ENCODE measurements at places on chromosomes 16 and 17. TPM values are rescaled to one million over a fixed set of nuclear protein-coding genes. Genes with fewer than 3 reads are reported as not detected.
A peak's percentile ranks its signal among the peaks of the same experiment; 100 is the strongest.

Gene SOX9
- 4.0 TPM for total RNA-seq

DNA sequence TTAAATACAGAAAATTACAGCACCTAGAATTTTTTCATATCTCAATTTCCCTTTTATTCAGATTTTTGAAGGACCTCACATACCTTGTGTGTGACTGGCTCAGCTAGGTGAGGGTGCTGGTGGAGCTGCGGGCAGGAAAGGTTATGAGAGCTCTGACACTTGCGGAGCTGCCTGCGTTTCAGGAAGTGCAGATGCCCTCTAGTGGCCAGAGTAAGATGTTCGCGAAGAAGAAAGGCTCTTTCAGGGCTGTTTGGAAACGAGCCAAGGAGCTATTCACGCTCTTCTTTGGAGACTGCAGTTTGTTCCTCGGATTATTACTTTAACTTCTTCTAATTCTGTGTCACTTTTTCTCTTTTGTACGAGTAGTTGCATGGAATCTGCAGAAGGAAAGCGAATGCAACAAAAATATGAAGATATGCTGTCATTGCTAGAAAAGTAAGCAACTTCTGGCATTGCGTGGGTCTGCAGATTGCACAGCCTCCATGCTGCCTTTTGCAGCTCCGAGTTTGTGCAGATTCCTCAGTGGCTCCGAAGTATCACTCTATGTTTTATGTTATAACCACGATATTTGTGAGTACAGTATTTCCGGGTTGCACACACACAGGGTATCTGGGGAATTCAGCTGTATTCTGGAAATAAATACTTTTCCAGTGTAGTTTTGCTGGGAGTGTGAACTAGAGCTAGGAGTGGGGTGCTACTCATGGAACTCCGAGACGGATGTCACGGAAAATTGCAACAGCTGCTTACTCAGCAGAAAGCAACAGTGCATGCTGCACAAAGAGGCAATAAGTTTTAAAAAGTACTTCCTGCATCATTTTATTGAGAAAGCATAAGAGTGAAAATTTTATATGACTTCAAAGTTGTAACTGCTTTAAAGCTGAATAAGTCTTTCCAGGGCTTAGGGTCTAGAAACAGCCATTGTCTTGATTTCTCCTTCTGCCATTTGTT, 46.3 kb downstream of the DNAH9 start:
- no peak overlapping the region for H3K4me3 ChIP-seq
- H3K27me3 ChIP-seq = no peaks in the 10 kb centered on the region
- no peak overlapping the region for H3K27ac ChIP-seq
- H3K36me3 ChIP-seq = no peaks in the 10 kb centered on the region

Gene MYCBPAP
- total RNA-seq = not detected

Gene KRT25
- not detected for total RNA-seq

DNA sequence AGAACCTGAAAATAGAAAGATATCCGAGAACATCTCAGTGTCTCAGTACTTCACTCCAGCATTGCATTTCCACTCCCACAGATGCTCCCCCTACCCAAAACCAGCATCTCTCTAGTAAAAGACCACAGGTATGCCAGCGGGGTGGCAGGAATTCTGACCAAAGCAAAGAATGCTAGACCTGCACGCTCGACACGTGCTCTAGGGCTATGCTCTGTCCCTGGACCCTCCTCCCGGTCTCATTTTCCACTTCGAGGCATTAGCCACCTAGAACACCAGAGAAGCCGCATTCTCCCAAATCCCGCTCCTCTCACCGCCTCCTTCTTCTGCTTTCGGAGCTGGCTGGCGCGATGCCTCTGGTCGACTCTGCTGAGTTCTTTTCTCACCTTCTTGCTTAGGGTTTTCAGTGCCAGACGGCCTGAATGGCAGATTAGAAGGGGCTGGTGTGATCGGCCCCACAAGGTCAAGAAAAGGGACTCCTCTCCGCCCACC, 487 bp downstream of the TSR1 start:
- peak overlapping the region; percentile 42 for H3K27ac ChIP-seq
- peak overlapping the region; percentile 74 for H3K4me3 ChIP-seq
- no peaks in the 10 kb centered on the region for H3K27me3 ChIP-seq
- H3K36me3 ChIP-seq = peaks cover 55% of the 10 kb centered on the region
- H3K4me1 ChIP-seq = peaks cover 9% of the 10 kb centered on the region
- peak; percentile 7 for DNase-seq

Gene PRAC1
- total RNA-seq = not detected

GRCh38 chr17:73571511-73572130, 72.6 kb downstream of the SDK2 start:
- H3K4me1 ChIP-seq = no peaks in the 10 kb centered on the region
- no peak overlapping the region for H3K27ac ChIP-seq
- no peaks in the 10 kb centered on the region for H3K36me3 ChIP-seq
- H3K27me3 ChIP-seq = peaks cover 54% of the 10 kb centered on the region
- DNase-seq = no peak

- peak overlapping the region; percentile 94 for H3K27ac ChIP-seq
- H3K27me3 ChIP-seq = no peaks in the 10 kb centered on the region
- H3K4me1 ChIP-seq = peaks cover 40% of the 10 kb centered on the region
- H3K4me3 ChIP-seq = no peak overlapping the region
These were observed 6.0 kb upstream of the RNF213 start for GRCh38 chr17:80254396-80255251.

GRCh38 chr16:79991969-79992368, 391.4 kb upstream of the MAF start:
- H3K36me3 ChIP-seq = no peaks in the 10 kb centered on the region
- no peaks in the 10 kb centered on the region for H3K27me3 ChIP-seq
- no peak overlapping the region for H3K4me3 ChIP-seq
- no peak for DNase-seq
- H3K4me1 ChIP-seq = 0 out of 2 replicates have a peak, but pooled peaks cover 3% of the 10 kb centered on the region

Gene KLHL10
- total RNA-seq = not detected

Gene MYO18A
- total RNA-seq = 13.4 TPM

- DNase-seq = no peak
- no peak overlapping the region for H3K4me3 ChIP-seq
- H3K27ac ChIP-seq = no peak overlapping the region
- no peaks in the 10 kb centered on the region for H3K27me3 ChIP-seq
- no peaks in the 10 kb centered on the region for H3K4me1 ChIP-seq
These were observed 10.8 kb downstream of the CHD9 start for GRCh38 chr16:53065461-53066061.

DNA sequence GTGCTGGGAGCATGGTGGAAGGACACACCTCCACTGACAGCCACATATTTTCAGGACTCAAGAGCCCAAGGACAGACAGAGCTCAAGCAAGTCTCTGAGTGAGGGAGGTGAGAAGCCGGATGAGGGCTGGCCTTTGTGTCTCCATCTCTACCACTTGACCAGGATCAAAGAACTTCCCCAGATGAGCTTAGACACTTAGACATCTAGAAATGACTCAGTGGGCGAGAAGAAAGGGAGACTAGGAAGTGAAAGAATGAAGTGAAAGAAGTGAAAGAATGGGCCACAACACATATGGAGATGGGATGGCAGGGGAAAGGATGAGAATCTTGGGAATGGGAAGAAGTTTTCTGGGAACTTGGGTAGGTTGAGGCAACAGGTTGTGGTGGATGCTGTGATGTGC, 274.9 kb upstream of the CCL2 start:
- H3K36me3 ChIP-seq = no peaks in the 10 kb centered on the region
- DNase-seq = no peak
- no peaks in the 10 kb centered on the region for H3K4me1 ChIP-seq
- no peaks in the 10 kb centered on the region for H3K27me3 ChIP-seq
- H3K27ac ChIP-seq = no peak overlapping the region

DNA sequence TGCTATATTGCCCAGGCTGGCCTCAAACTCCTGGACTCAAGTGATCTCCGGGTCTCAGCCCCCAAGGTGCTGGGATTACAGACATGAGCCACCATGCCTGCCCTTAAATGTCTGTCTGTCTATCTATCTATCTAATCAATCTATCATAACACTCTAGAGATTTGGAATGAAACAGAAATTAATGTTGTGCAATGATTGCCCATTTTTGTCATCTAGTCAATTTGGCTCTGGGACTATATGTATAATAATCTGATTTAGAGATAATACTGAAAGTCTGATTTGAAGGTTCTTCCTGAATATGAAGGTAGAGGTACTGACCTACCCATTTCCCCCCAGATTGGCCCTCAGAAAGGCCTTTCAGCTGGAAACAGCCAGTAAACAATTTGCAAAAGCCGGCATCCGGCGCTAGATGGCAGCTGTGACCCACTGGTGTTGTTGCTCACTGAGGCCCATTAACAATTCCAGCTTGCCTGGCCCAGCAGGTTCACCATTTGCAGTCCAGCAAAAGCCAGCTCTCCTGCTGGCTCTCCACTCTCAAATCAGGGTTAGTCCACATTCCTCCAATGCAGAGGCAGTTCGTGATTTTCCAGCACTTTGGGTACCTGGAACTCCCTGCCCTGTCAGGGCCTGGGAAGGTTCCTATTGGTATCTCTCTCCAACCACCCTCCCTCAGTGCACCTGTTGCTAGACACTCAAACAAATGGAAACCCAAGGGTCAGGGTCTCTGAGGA, 22.9 kb upstream of the C16orf87 start:
- H3K4me1 ChIP-seq = peaks cover 14% of the 10 kb centered on the region
- no peak overlapping the region for H3K27ac ChIP-seq
- H3K4me3 ChIP-seq = no peak overlapping the region

Gene CD300LF
- not detected for total RNA-seq

DNA sequence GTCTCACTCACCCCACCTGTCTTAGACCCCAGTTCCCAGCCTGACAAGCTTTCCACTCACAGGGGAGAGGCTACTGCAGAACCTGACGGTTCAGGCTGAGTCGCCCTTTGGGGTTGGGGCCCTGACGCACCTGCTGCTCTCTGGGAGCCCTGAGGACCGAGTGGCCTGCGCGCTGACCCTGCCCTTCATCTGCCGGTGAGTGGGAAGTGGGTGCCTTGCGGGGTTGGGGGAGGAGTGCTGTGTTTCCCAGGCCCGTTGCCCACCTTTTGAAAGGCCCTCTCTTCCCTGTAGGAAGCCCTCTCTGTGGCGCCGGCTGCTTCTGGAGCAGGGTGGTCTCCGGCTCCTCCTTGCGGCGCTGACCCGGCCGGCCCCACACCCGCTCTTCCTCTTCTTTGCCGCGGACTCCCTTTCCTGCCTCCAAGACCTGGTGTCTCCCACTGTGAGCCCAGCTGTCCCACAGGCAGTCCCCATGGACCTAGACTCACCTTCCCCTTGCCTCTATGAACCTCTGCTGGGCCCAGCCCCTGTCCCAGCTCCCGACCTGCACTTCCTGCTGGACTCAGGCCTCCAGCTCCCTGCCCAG, 6.1 kb upstream of the TGFB1I1 start:
- no peak overlapping the region for H3K27ac ChIP-seq
- peaks cover 6% of the 10 kb centered on the region for H3K4me1 ChIP-seq
- DNase-seq = no peak

All from SJSA1 (cell line).